ENCODE measurements at places on chromosomes 5 and 9.

GRCh38 chr9:128689293-128689774, 312 bp downstream of the SET start:
- no peak for DNase-seq

DNA sequence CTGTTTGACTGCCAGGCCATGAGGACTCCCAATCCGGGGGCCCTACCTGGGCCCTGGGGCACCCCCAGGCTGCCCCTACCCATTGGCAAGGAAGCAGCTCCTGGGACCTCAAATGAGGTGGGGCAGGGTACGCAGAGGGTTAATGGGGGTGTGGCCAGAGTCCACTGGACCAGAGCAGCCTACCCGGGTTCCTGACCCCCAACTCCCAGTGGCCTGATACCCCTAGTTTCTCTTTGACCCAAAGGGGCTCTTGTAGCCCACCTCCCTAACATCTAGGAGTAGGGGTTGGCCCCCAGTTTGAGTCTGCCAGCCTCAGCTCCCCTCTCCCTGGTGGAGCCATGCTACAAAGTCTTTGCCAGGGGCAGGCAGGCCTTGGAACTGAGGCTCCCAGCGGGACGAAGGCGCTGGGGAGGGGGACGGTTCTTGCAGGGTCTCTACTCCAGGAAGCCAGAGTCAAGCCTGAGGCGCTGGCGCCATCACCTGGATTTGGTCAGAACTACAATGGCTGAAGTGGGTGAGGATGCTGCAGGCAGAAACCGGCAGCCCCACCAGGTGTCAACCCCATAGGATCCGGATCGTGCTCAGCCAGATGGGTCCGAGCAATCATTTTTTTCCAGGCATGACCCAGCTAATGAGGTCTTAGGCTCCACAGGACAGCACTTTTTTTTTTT, 8.4 kb upstream of the CERCAM start:
- no peak for DNase-seq

DNA sequence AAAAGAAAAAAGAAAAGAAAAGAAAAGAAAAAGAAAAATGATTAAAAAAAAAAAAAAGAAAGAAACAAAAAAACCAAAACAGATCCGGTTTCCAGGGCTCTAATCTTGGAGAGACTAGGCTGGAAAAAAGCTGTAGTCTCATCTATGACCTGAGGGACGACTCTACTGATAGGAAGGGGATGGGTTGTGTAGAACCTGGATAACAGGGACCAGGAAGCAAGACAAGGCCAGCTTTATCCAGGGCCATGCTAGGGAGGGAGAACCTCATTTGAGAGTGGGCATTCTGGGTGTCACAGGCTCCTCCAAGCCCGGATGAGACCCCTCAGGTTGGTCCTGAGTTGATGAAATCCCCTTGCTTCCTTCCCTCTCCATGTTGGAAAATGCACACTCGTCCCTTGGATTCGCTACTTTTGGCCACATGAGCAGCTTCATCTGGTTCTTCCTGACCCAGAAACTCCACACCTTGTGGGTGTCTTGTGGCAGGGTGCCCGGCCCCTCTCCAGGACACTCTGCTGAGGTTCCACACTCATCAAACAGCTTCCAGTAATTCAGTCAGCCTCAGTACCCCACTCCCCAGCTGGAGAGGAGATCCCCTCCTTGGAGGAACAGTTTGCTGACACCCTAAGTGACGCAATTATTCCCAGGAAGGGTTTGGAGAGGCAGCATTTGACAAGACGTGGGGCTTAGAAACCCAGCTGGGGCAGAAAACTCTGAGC, 71.1 kb upstream of the LHFPL2 start:
- DNase-seq: no peak

DNA sequence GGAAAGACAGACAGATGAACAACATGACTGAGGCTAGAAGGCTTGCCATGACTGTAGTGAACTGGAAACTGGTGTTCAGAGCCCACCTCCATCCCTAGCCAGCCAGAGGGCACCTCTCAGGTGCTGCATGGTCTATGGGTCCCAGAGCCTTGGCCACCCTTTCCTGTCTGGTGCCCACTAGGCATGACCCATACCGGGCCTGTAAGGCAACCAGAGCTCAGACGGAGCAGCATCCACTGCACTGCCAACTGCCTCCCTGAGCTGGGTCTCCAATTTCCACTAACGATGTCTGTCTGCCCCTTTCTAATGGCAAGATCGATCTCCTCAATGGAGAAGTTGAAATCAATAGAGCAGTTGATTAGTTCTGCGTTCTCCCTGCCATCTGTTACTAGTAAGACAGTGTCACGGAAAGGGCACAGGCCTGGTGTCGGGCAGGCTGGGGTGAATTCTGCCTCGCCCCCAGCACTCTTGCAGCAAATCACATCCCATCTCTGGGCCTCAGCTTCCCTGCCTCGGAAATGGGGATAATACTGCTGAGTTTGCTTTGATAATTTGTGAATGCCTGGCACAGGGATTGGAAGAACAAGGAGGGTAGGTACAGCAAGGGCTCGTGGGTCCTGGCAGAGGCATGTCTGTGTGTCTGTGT, 172.3 kb upstream of the MVB12B start:
- no peak for DNase-seq

Measured in HFF-Myc (cell line).